ACHN (cell line): ENCODE measurements at places on chromosomes 11 and 22.

GRCh38 chr22:42375982-42376381, 56.2 kb downstream of the NFAM1 start:
- DNase-seq = no peak

- no peak for DNase-seq
These were observed 195.2 kb downstream of the TRIM29 start for GRCh38 chr11:119942583-119943297.

DNA sequence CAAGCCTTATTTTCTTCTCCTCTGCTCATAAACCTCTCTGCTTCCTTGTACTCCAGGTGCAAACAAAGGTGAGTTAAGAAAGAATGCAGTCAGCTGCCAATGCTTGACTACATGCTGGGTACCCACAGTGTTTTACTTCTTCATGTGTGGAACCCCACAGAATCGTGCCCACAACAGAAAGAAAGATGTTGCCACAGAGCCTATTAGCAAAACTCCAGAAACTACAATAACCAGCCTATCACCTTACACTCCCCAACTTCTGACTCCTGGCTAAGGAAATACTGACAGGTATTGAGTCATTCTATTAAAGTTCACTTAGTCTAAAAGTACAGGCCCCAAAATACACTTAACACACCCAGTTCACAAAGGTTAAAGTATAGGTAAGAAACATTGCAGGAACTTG, 56.9 kb upstream of the CCDC89 start:
- DNase-seq = no peak

- DNase-seq = no peak
These were observed 318.5 kb downstream of the MIAT start for GRCh38 chr22:26975865-26976264.

- no peak for DNase-seq
These were observed 274.8 kb downstream of the SOX6 start for GRCh38 chr11:16081382-16082094.

DNA sequence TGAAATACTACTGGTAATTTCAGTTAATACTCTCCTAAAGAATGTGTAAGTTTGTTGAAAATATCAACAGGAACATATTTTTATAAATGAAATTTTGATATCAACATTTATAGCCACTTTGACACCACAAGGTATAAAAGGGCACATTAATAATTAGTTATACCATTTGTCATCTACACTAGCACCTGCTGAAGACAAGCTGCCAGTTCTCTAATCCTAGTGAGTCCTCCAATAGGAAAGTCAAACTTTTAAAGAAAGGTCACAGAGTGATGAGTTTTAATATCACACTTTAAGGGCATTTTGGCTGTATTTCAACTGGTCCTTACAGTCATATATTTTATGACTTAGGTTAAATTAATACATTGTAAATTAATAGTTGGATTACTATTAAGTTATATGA, 52.3 kb downstream of the APOL5 start:
- DNase-seq = no peak
